ENCODE measurements at places on chromosomes 16 and 17. TPM values are rescaled to one million over a fixed set of nuclear protein-coding genes. Genes with fewer than 3 reads are reported as not detected.

The ULK2 gene
- 22.8 TPM for total RNA-seq

The SCRN2 gene
- 34.9 TPM for total RNA-seq

The FZD2 gene
- 35.4 TPM for total RNA-seq

The MT3 gene
- not detected for total RNA-seq

The HOXB6 gene
- 196 TPM for total RNA-seq

The COPS3 gene
- 73.6 TPM for total RNA-seq

The HBA2 gene
- total RNA-seq: not detected

The CETP gene
- total RNA-seq: not detected

The CDRT15 gene
- total RNA-seq: not detected

The CCL4L2 gene
- not detected for total RNA-seq

GRCh38 chr17:82414548-82415281, 3.4 kb upstream of the HEXD start:
- DNase-seq: no peak

DNA sequence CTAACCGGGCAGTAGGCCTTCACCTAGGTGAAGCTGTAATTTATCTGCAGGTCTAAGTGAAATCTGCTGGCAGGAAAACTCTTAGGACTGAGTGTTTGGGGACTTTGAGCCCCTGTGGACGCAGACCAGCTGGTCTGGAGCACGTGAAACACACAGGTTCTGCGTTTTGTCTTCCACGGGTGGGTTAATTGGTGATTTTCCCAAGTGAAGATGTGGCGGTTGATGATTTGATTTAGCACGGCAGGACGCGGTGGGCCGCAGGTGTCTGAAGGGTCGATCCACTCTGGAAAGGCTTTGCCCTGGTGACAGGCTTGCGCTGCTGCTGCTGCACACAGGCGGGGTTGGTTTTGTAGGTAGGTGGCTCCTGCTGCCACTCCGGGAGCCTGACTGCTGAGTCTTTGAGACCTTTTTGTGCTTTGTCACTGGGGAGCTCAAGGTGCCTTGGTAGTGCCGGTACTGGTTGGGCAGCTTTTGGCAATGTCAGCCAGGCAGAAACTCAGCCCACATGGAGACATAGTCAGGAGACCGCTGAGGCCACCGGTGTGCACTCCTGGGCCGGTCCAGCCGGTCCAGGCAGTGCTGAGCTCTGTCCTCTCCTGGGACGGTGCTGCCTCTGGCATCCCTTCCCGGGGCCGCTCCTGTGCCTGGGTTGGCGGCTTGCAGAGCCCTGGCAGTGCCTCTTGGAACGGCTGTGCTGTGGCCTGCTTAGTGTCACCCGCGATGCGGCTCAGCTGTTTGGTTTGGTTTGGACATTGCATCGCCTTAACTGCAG, 2.3 kb downstream of the BAIAP2 start:
- no peak for DNase-seq

DNA sequence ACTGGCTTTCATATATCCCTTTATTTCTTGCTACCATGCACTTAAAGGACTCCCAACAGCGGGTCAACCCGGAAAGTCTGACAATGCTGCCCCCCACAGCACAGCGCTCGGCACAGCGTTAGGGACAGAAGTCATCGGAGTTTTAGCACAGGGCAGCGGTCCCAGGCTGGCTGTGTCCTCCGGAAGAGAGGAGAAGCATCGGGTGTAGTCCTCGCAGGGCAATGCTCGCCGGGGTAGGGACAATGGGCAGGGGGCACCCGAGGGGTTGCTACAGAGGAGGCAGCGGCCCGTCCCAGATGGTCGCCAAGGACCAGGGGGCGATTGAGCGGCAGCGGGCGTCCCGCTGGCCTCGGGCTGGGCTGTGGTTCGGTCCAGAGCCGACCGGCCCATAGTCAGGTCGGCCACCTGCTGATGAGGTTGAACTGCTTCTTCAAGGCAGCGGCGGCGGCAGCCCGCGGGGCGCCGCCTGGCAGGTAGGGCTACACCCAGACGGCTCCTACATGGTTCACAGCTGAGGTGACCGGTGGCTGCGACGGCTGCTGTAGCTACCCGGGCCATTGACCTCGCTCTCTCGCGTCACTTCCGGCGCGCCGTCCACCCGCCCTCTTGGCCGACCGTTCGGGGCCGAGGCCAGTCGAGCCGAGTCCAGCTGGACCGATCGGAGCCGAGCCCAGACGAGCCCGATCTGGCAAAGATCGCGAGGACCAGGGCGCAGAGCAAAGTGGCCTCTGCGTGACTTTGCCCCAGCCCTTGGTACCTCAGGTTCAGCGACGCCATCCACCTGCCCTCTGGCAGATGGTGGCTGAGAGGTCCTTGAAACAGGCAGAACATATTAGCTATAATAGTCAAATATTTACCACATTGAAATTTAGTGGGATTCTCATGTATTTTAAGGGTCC, 4.7 kb upstream of the LCMT1 start:
- DNase-seq: no peak

DNA sequence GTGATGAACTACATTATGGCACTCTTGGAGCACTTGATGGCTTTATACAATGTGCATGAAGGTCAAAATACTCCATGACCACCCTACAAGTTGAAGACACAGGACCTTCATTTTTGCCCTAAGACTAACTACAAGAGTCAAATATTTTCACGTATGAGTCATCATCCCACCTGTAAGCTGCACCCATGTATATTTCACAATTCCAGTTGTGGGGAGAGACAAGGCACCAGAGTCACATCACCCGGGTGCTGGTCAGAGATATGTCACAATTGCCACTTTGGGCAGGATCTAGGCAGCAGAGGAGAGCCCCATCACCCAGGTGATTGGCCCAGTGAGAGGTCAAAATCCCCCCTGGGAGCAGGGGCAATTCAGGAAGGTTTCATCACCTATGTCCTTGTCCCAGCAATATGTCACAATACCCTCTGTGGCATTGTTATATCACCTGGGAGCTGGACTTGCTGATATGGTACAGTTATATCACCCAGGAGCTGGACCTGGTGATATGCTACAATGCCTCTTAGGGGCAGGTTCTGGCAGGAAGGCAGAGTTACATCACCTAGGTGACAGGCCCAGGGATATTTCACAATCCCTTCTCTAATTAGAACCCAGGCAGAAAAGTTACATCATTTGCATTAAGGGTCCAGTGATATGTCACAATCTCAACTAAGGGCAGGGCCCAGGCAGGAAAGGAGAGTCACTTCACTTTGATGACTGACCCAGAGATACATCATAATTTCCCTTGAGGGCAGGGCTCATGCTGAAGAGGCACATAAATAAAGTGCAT, 1839.2 kb downstream of the TP53TG3F start:
- DNase-seq: no peak

DNA sequence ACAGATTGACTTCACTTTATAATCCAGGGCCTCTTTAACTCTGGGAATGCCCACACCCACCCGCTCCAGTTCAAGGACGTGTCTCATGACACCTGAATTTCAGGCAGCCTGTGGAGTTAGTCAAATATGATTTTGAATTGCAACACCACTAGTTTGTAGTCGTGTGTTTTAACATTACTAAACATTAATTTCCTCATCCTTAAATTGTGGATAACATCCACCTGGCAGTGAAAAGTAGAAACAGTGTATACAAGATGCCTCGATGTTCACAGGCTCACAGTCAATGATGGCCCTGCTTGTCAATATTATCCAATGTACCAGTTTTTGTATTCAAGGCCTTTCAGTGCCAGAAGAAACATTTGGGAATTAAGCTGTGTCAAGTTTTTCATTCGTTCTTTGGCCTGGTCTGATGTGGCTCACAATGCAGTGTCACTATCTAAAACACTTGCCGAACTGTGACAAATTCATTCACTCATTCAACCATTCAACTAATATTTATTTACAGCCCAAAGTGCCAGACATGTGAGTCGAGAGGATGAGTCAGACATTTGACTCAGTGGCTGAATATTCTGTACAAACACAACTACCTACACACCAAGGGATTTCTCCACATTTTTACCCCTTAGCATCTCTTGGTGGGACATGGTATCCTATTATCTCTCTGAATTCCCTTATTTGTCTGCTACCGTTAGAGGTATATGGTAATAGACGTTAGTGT, 1.4 kb downstream of the MEIOB start:
- peak; percentile 95 for DNase-seq

DNA sequence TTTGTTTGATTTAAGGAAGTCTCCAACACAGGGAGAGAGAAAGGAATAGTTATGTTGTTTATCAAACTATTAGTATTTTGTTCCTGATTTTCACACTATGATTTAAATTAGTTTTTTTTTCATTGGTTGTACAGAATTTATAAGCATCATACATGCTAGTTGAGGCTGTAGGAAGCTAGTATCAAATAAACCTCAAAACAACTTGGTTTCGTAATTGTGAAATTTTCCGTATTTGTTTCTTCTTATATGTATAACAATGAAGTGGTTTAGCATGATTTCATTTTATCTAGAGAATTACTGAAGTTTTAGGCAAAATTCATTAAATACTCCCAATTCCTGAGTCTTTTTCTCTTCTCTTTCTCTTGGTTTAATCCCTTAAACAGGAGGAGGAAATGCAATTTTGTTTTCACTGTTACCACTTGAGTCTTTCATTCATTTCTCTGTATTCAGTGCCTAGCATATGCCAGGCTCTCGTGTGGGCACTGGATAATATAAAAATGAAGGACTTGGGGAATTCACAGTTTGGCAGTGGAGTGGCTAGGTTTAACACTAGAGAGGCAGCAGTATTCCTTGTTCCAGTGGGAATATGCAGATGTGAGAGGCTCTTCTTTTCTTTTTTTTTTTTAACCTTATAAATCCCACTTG, 1.8 kb downstream of the CYLD start:
- DNase-seq: no peak

- DNase-seq: no peak
Measured at GRCh38 chr16:58098207-58099096, 30.7 kb downstream of the CFAP20 start.

GRCh38 chr17:81486199-81486810, 26.3 kb downstream of the ACTG1 start:
- no peak for DNase-seq

DNA sequence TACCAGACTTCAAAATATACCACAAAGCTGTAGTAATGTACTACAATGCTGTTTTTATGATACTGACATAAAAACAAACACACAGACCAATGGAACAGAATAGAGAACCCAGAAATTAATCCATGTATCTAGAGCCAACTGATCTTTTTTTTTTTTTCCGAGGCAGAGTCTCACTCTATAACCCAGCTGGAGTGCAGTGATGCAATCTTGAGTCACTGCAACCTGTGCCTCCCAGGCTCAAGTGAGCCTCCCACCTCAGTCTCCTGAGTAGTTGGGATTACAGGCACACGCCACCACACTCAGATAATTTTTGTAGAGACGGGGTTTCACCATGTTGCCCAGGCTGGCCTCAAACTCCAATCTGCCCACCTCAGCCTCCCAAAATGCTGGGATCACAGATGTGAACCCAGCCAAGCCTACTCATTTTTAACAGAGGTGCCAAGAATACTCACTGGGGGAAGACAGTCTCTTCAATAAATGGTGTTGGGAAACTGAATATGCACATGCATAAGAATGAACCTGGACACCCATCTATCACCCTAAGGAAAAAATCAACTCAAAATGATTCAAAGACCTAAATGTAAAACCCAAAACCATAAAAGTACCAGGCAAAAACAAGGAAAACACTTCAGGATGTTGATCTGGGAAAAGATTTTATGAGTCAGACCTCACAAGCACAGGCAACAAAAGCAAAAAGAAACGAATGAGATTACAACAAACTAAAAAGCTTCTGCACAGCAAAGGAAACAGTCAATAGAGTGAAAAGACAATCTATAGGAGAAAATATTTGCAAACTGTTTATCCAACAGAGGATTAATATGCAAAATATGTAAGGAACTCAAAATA, 63.1 kb downstream of the STX8 start:
- DNase-seq: peak; percentile 27

DNA sequence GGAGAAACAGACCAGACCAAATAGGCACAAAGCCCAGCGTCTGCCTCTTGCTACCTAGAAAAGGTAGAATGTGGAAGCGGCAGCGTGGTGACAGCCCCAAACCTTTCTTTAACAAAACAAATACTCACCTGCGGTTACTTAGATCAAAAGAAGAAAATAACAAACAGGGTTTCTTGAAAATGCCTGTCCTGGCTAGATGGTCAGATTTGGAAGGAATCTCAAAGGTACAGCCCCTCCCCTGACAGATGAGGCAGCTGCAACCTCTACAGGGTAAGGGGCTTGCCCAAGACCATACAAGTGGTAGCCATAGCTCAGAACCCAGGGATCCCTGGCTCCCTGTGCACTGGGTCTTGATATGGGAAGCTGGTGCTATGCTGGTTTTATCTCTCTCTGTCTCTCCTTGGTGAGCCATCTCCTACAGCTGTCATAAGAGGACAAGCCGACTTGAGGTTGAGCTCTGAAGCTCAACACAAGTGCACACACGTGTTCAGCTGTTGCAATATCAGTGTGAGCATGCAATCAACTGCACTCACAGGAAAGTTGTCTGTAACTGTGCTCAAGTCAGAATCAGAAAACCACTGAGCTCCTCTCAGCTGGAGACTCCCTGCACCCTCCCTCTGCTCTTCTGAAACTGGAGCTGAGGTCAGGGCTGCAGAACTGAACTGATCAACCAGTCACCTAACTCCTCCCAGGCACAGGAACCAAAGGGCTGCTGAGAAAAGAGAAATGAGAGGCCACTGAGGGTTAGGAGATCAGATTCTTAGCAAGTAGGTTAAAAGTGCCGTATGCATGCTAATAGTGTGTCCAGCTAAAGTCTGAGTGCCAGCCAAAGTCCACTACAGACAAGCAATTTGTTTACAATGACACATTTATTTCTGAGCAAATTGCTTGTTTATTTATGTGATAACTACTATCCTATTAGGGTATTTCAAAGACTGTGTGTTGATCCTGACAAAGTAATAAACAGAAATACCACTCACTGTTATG, 6.1 kb upstream of the RNF157 start:
- no peak for DNase-seq

GRCh38 chr16:22071331-22071910, 20.9 kb upstream of the VWA3A start:
- no peak for DNase-seq

DNA sequence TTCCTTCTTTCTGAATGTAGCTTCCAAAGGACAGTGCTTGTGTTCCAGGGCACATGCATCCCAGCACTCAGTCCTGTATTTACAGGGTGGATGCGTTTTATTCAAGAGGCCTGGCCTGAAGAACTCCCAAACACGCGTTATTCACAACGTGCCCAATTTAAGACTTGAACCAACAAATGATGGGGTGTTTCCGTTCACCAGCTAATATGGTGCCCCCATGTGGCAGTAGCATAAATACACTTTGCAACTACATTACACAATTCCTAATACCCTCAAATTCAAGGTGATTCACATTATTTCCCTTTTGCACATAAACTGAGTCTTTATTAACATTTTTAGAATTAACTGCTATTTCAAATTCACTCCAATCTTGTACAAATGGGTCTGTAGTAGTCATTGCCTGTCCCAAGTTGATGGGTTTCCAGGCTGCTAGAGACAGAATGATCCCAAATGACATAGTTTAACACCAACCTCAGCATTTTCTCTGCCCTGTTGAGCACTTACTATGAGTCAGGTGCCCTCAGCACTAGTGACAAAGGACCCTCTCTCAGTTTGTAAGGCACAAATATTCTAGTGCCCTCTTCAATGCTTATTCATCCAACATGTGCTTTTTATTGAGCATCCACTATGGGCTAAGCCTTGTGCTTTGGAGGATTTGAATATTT, 26.9 kb downstream of the HSD17B2 start:
- DNase-seq: no peak

GRCh38 chr17:60601447-60602384, 1.7 kb downstream of the PPM1D start:
- DNase-seq: no peak

- no peak for DNase-seq
Measured at GRCh38 chr17:35898283-35899070, 18.3 kb upstream of the CCL5 start.
